ENCODE measurements at places on chromosomes 6 and 20.

DNA sequence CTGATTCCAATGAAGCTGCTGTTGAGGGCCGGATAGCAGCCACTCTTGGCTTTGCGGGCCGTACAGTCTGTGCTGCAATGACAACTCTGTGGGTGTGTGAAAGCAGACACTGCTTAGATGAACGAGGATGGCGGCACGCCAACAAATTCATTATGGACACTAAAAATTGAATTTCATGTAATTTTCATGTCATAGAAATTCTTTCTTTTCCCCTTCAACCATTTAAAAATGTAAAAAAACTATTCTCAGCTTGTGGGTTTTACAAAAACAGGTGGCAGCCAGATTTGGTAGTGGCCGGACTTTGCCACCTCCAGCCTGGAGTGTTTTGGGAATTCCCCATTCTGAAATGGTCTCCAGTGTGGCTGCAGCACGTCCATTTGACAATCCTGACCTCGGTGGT is 26.0 kb downstream of the MAS1 start:
- DNase-seq = no peak

DNA sequence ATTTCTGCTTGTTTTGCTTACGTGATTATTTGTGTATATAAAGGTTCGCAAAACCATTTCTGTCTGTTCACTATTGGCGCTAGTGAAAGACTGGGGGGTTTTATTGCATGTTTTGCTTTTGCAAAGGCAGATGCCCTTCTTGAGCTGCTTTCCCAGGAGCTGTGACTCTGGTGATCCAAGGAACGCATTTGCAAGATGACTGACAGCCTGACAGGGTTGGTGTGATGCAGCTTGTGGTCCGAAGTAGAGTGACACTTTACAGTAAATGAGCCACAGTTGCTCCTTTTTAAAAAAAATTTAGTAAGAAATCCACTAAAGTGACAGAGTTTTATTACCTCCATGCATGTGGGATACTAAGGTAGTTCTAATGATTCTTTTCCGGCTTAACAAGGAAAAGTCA is 73.7 kb downstream of the TPD52L1 start:
- DNase-seq = no peak

DNA sequence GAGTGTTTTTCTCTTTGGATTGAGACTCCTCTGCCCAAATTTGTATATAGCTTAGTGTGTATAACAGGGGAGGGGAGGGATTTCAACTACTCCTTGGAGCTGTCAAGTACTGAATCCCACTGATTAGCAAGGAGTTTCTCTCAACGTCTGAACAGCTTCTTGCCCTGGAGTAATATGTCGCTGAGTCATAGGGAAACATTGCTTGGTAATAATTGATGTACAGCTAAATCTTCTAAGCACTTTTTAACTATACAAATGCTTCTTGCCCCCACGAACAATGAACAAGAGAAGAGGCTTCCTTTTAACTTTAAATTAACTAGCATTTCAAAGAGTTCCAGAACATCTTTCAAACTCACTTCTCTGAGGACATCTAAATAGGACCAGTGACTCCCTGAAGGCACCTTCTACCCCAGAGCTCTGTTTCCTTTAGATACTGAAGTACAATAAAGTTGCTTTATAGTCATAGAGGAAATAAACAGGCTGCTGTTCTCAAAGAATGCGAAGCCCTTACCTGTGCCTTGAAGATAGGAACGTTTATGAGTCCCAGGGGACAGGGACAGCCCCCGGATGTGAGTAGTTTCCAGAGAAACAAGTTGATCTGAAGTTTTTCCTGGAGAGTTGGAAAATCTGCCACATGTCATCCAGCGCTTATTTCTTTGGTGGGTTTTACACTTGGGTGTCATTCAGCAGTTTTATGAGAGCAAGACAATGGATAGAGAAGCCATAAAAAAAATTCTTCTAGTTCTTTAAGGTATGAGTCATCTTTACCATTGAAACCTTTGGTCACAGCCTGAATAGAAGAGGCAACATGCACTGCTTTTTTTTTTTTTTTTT is 462.5 kb upstream of the BTBD3 start:
- DNase-seq = no peak

- DNase-seq = no peak
Observed at GRCh38 chr6:144756469-144756868, 471.3 kb downstream of the UTRN start.

DNA sequence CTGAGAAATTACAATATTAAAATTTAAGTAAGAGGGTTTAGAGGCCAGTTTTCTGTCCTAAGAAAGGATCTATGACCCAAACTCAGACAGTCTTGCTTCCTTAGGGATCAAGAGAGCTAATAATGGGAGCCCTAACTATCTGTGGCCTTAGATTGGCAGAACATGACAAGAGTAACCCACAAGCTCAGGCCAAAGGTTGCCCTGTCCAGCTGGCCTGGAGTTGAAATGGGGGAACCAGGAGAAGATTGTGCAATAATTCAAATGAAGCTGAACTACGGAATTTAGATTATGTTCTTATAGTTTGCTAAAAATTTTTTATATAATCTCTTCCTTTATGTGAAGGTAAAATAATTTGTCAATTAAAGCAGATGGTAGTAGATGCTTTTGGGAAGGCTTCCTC is 26.4 kb downstream of the LAMA4 start:
- DNase-seq = no peak

DNA sequence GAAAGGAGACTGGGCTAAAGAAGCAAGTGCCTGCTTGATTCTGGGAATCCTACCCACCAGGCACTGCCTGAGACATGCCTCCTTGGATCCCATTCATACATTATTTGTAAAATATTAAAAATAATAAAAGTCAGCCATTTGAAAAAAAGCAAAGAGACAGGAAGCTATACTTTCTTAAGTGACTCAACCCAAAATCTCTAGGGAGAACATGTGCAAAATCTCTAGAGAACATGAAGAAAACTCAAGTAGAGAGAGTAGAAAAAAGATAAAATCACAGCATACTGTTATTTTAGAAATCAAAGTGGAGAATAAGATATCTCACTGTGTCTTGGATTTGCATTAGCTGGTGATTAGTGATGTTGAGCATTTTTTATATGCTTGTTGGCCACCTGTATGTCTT is 197.2 kb upstream of the GGTLC1 start:
- DNase-seq = no peak

GRCh38 chr20:58014628-58015315 is 213.7 kb downstream of the ANKRD60 start:
- no peak for DNase-seq

- DNase-seq = no peak
Observed at GRCh38 chr6:139275279-139276055, 16.3 kb downstream of the TXLNB start.

DNA sequence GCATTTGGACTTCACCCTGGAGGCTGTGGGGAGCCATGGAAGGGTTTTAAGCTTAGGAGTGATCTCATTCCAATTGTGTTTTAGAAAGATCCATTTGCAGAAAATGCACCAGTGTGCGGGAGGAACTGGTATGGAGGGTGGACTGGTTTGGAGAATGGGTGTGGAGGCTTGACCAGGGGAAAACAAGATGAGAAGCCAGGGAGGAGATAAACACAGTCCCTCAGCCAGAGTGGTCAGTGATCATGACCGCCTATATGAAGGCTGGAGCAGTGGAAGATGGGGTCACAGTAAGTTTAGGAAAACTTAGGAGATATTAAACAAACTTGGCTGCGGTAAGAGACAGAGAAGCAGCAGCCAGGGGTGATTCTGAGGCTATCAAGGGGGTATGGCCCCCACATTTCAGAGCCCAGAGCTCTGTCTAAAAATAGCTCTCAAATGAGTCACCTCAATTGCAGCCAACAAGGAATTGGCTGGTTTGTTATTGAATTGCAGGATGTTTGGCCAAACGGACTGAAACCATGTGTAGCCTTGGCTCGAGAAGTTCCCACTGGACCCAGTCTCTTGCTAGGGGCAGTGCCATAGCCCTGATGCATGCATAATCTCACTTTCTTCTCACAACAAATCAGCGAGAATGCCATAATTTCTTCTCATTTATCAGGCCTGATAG is 159.9 kb upstream of the TOP1 start:
- DNase-seq = no peak

DNA sequence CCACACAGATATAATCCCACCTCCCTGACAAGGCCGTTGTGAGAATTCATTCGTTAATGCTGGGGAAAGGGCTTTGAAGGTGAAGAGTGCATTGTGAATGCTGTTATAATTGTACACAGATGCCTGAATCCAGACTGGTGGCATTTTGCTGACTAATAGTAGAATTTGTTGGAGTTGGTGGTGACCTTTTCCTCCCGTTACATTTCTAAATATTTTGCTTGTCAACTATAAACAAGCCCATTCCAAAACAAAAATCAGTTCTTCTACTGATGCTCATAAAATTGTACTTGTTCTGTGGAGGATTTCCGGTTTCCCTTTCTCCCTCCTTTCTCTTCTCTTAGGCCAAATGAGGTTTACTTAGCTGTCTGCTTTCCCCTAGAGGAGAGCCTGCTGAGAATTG is 253.1 kb upstream of the SUPT3H start:
- no peak for DNase-seq

- no peak for DNase-seq
Observed at GRCh38 chr20:62561948-62562347, 80.4 kb upstream of the SLCO4A1 start.

DNA sequence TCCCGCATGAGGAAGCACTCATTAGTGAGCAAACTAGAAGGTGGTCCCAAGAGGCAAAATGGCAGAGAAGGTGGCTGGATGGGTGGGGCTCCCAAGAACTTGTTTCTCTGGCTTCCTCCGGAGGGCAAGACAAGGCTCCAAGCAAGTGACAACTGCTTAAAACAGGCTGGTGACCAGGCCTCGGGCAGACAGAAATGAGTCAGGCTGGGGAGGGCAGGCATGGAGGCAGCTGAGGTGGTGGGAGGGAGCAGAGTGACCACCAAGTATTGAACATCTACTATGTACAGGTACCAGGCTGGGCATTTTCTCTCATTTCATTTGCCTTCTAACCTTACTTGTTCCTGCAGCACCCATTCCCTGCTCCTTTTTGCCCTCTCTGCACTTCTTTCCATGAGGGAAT is 33.4 kb downstream of the TNXB start:
- DNase-seq = no peak

DNA sequence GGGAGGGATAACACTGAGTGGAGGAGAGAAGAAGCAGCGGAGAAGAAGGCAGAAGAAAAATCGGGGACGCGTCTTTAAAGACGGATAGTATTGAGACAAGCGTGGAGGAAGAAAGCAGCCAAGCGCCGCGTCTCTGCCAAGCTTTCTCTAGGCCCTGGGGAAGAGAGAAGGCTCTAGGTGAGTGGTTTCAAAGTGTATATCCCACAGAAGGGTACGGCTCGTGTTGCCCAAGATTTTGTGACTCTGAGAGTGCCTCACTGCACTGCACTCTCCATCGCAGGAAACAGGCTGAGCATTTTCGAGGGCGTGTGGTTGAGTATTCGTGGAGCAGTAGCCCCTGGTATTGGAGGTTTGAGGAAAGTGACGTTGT is 185.4 kb downstream of the TRIM27 start:
- no peak for DNase-seq

DNA sequence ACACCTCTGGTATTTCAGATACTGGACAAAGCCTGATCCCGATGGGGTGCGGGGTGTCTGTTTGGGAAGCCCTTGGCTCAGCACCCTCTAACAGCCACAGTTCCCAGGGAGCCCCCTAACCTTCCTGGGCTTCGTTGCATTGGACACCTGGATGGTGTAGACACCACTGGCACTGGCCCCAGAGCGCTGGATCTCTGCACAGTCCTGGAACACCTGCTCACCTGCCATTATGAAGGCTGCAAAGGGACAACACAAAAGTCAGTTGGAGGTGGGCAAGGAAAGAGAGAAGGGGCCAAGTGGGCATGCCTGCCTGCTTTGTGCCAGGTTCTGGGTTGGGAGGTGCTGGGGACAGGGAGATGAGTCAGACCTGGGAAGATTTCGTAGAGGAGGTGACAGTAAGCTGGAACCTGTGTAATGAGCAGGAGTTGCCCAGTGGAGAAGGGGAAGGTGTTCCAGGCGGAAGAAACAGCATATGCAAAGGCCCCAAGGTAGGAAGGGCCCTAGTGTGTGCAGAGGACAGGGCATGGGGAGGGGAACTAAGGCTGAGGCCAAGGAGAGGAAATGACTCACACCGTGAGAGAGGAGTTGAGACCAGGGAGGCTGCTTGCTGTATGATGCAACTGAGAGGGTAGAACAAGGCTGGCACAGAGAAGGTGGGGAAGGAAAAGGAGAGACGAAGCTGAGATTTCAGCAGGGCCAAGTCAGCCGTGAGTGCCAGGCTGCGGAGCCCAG is 34.9 kb downstream of the ANGPT4 start:
- DNase-seq = no peak

GRCh38 chr6:70686548-70687133 is 19.0 kb downstream of the SMAP1 start:
- no peak for DNase-seq

DNA sequence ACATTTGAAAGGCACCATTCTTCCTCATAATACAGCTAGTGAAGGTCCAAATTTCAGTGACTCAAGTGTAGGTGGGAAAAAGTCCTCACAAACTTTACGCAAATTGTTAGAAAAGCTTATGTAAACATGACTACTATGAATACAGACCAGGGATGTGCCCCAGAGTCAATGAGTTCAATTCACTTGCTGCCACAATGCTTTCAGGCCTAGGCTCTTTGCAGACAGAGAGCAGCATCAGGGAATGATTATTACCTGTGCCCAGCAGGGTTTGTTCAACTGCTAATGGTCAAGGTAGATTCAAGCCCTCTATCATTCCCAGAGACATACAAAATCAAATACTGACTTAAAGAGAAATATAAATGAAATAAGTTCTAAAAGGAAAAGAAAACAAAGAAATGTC is 84.0 kb downstream of the LAMA2 start:
- no peak for DNase-seq

DNA sequence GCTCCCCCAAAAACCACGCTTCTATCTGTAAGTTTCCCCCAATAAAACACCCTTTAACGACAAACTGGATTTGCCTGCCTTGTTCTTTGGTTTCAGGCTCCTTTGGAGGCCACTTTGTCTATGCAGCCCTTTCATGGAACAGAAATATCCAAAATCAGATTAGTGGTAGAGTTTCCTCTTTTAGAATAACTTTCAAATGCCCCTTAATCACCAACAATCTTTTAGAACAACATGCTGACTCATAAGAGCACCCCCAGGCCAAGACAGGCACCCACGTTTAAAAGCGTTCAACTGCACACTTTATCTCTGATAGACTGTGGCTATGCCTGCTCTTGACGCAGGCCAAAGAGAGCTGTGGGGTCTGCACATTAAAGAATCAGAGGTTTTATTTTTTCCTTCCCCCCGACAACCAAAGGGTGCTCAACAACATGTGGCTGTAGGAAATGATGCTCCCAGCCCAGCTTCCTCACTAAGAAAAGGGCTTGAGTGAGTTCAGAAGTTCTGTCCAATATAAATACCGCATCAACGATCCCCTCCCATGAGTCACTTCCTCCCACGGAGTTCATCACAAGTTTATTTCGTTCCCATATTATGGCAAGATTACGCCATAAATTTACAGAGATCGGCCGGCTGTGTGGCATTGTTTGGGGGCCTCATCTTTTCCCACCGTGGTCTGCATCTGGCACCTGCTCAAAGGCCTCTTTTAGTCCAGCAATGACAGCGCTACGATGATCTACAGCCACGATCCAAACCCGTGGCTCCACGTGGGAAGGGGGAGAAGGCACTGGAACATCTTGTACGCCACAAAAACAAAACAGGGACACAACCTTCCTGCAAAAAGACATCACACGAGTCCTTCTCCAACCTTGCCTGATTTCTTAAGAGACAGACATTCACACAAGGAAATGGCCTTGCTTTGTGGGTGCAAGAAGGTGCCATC is 88.8 kb upstream of the NFATC2 start:
- no peak for DNase-seq

- DNase-seq = no peak
Observed at GRCh38 chr6:106525882-106526275, 103.4 kb downstream of the RTN4IP1 start.
